ENCODE measurements at places on chromosomes 12 and 14. TPM values are rescaled to one million over a fixed set of nuclear protein-coding genes. Genes with fewer than 3 reads are reported as not detected.

Gene LMNTD1
- not detected for total RNA-seq

Gene ASIC1
- total RNA-seq, result 0.98 TPM

Gene ABCC9
- 10.2 TPM for total RNA-seq

Gene FAM90A1
- total RNA-seq, result not detected

Gene SYCP3
- total RNA-seq, result not detected

Gene CFAP251
- total RNA-seq, result 4.8 TPM

Gene TMEM132C
- 15.7 TPM for total RNA-seq

Gene RNASE4
- total RNA-seq, result 367 TPM

Gene SDS
- total RNA-seq, result 12.0 TPM

Gene IGF1
- total RNA-seq, result 56.6 TPM

Gene KLRC2
- 2.0 TPM for total RNA-seq

Gene OR6C2
- not detected for total RNA-seq

Gene RERG
- 60.0 TPM for total RNA-seq

Gene PSMC1
- total RNA-seq, result 170 TPM
